ENCODE measurements at places on chromosomes 16 and 17.

DNA sequence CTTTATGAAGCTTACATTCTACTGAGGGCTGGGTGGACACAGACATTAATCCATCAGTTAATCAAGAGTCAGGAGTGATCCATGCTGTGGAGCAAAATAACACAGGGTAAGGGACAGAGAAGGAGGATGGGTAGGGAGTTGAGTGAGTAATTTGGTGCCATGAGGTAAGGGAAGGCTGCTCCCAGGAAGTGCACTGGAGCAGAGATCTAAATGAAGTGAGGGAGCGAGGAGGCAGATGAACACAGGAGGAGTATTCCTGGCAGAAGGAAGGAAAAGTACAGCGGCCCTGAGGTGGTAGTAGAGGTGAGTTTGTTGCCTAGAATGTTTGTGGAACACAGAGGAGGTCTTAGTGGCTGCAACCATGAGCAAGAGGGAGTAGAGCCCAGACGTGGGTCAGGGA, 34.8 kb downstream of the ASIC2 start:
- no peak for DNase-seq

DNA sequence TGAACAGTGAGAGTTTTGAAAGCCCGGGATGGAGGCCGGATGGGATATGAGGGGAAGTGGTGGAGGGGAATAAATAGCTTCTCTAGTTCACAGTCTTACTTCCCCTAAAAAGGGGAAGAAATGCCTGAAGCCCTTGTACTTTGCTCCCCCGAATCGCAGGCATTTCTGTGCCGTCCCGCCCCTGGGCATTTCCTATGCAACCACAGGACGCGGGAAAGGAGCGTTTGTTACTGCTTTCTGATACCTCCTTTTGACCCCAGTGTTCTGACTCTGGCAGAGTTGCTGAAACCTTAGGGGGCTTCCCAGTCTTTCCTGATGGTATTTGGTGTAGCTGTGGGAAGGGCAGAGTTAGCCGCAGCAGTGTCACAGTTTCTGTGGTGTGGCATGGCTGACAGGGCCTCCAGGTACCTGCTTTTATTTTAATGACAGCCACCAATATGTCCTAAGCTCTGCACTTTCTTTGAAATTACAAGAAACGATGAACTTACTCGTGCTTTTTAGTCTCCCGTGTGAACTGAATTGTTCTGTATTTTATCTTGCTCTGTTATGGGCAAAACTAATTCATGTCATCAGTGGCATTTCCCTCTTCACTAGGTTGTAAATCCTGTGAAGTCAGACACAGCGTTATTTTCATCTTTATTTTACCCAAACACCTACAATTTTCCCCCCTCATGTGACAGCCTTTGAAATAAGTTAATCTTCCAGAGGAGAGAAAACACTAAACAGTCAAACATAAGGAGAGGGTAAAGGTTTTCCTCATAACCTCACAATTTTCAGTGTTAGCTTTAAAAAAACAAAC, 27.1 kb downstream of the USP10 start:
- peak; percentile 37 for DNase-seq

DNA sequence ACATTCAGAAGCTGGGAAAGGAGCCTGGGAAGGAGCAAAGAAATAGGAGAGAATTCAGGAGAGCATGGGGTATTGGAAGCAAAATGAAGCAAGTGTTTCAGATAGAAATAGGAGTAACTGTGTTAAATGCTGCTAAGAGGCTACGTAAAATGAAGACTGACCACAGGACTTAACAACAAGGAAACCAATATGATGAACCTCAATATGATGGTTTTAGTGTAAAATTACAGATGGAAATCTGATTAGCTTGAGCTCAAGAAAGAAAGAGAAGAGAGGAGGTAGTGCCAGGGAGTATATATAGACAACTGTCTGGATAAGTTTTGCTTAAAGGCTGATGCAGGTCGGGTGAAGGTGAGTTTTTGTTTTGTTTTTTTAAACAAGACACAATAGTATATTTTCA, 92.2 kb downstream of the HELZ start:
- DNase-seq, result no peak

GRCh38 chr17:57357830-57358430, 101.6 kb downstream of the MSI2 start:
- DNase-seq, result no peak

DNA sequence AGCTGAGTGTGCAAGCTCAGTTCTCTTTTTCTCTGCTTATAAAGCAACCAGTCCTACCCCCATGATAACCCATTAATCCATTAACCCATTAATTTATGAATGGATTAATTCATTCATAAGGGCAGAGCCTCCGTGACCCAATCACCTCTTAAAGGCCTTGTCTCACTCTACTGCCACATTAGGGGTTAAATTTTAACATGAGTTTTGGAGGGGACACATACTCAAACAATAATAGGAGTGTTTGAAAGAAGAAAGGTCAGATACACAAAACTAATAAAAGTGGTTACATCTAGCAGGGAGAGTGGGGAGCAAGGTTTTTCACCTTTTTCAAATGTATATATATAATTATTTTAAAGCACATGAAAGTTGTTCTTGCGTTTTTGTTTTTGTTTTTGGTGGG, 6.8 kb downstream of the VMP1 start:
- DNase-seq, result no peak

DNA sequence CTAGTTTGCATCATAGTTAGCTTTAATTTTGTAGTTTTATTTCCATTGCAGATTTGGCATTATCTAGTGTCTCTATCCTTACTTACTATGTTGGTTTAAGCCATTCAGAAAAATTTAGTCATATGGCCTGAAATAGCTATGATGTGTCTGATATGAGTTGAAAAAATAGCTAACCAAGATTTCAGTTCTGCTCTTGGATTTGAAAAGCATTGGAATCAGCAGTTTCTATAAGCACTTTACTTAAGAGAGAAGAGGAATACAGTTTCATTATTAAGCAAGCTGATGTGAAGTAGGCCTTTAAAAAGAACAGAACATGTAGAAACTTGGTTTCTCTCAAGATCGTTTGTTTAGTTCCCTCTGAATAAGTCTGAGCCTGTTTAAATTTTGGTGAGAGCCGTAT, 25.9 kb downstream of the LPCAT2 start:
- DNase-seq, result no peak
